ENCODE measurements at places on chromosomes 3 and 15.

- no peak for DNase-seq
Observed at GRCh38 chr3:171116365-171116764, 89.8 kb upstream of the SLC2A2 start.

- peak; percentile 16 for DNase-seq
Observed at GRCh38 chr15:39125904-39126303, 455.0 kb upstream of the THBS1 start.

DNA sequence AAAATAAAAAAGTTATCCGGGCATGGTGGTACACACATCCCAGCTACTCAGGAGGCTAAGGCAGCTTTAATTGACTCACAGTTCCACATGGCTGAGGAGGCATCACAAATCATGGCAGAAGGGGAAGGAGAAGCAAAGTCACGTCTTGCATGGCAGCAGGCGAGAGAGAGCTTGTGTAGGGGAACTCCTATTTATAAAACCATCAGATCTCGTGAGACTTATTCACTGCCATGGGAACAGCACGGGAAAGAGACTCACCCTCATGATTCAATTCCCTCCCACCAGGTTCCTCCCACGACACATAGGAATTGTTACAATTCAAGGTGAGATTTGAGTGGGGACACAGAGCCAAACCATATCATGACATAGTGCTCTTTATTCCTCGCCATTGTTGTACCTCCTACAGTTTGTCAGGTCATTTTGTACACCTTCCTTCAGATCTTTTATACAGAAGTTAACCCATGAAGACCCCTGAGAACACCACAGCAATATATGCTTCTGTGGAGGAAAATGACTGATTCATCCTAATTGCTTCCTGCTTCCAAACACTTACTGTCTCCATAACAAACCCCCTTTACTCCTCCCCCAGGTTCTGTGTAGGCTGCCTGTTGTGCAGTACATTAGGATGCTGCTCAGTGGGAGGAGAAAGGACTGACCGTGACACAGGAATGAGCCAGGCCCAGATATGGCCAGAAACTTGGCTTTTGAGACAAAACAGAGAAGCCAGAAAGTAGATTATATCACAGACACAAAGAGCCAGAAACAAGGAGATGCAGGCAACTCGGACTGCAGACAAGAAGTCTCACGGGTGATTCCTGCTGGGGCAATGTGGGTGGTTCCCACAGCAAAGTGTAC is 67.9 kb upstream of the HEG1 start:
- no peak for DNase-seq

DNA sequence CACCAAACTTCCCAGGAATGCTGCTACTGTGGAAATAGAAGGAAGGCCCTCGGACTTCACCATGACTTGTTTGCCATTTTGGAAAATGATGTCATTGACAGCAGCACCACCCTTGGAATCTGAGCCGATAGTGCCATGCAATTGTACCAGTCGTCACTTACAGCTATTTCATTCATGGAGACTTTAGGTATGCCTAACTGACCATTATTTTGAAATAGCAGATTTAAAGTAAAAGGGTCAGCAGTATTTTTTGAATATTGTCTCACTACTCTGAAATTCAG is 66.0 kb upstream of the ARL8B start:
- DNase-seq = no peak

- DNase-seq = no peak
Observed at GRCh38 chr15:78350058-78350457, 9.9 kb downstream of the CRABP1 start.

- no peak for DNase-seq
Observed at GRCh38 chr15:89502867-89503595, 6.6 kb upstream of the RHCG start.

DNA sequence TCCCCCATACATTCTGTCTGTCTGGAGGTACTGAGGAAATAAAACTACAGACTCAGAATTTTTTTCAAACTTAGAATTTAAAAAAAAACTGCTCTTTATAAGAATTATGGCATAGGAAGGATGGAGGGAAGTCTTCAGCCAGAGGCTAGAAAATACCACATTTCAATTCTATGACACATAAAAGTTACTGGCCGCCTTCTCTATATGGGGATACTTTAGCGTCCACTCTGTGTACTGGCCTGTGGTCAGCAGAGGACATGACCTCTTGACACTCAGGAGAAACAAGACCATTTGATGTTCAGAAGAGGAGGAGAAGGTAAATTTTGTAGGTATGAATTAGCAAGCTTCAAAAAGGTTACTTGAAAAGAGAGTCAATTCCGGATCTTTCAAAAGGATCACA is 417.4 kb downstream of the MFSD1 start:
- DNase-seq = no peak

- DNase-seq = no peak
Observed at GRCh38 chr3:40104441-40104840, 205.1 kb upstream of the EIF1B start.

DNA sequence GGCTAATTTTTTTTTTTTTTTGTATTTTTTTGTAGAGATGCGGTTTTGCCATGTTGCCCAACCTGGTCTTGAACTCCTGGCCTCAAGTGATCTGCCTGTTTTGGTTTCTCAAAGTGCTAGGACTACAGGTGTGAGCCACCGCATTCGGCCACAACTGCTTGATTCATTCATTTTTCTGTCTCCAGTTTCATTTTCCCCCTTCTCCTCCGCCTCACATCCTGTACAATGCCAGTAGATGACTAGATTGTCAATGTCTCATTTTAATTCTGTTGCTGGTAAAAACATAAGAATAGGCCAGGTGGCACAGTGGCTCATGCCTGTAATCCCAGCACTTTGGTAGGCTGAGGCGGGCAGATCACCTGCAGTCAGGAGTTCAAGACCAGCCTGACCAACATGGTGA is 12.0 kb upstream of the ZNF592 start:
- DNase-seq = peak; percentile 74

DNA sequence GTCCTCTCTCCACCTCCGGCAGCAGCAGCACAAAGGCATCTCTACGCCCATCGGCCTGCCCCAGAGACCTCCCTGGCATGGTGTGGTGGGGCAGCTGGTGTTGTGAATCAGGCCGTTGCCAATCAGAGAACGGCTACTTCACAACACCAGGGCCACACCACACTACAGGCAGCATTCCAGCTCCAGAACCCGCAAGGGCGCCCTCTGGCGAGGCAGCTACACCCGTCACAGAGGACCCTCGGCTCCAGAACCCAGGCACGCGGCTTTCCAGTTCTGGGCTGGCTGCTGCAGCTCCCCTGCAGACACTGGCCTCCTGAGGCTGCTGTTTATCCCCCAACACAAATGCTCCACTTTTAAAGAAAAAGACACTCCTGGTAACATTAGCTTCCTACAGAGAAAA is 127.5 kb upstream of the TOPAZ1 start:
- peak; percentile 36 for DNase-seq

DNA sequence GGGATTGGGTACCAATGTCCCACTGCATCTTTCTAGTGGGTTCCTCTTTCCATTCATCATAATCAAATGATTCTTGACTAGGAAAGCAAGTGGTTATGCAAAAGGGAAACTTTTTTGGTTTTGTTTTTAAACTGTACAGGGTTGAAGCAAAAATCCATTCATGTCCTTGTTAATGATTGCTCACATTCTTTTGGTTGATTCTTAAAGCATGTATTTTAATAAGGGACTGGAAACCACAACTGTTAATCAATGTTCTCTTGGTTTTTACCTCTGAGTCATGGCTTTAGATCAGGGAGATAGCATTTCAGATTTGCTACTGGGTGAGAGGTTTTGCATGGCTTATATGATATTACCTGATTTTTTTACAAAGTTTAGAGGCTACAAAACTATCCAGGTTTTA is 371.7 kb upstream of the RGMA start:
- DNase-seq = no peak
